Dorsolateral prefrontal cortex (tissue), 122 donors: ENCODE measurements at places on chromosomes 7 and 10. TPM values are rescaled to one million over a fixed set of nuclear protein-coding genes. Genes with fewer than 3 reads are reported as not detected.

GRCh38 chr10:44102726-44103255 is 282.1 kb downstream of the CXCL12 start:
- DNase-seq: no peak

GRCh38 chr10:113045147-113046055 is 95.4 kb downstream of the TCF7L2 start:
- DNase-seq: no peak

- DNase-seq: no peak
Measured at GRCh38 chr10:7098160-7098762, 312.6 kb downstream of the SFMBT2 start.

The UTF1 gene
- not detected for total RNA-seq

DNA sequence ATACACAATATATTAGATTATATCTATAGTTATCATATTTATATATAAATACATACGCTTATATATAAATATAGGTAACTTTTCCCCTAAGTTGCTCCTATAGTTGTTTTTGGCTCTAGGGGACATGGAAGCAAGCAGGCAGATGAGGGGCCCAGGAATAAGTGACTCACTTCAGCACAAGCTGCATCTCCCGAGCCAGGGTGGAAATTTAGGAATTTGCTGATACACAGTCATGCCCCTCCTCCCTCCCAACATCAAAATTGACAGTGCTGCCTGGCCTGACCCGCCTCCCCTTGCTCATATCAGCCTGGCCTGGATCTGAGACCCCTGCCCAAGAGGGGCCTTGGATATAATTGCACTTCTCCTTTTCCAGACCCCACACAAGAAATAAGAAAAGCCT is 33.8 kb downstream of the MKI67 start:
- no peak for DNase-seq

The FFAR4 gene
- 2.5 TPM for total RNA-seq

GRCh38 chr7:84502239-84502638 is 307.6 kb upstream of the SEMA3A start:
- DNase-seq: no peak

The DMBT1 gene
- 0.14 TPM for total RNA-seq

DNA sequence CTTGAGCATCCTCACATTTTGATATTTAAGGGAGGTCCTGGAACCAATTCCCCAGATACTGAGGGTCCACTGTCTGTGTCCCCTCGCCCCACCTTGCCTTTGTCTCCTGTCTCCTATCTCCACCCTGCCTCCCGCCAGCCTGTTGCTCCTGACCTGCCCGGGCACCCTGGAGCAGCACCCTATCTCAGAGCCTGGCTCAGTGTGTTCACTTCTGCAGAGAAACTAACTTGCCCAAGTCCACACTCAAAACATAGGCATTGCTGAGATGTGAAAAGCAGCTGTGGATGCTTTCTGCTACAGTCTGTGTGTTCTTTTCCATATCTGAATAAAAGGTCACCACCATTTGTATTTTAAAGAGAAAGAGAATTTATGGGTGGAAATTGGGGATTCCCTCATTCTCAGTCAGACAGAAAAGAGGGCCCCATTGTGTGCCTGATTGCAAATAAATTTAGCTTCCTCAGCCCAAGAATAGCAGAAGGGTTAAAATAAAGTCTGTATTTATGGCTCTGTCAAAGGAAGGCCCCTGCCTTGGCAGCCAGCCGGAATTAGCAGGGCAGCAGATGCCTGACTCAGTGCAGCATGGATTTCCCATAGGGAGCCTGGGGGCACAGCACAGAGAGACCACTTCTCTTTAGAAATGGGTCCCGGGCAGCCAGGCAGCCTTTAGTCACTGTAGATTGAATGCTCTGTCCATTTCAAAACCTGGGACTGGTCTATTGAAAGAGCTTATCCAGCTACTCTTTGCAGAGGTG is 161.3 kb downstream of the EGFR start:
- DNase-seq: peak; percentile 29

DNA sequence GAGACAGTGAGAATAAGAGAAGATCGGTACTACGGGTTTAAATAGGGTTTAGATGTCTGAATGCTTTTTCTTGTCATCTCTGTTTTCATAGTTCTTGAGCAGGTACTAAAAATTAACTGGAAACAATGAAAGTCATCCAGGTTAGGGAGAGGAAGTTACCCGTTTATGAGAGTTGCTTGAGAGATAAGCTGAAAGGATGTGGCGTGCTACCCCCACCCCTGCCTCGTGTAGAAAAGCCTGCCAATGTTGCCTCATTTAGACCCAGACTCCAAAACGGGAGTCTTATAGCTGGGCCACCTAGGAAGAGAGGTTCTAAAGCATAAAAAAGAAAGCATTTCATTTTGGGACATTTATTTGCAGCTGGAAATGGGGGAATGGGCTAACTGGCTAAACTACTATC is 10.2 kb downstream of the AKR1C4 start:
- DNase-seq: no peak

DNA sequence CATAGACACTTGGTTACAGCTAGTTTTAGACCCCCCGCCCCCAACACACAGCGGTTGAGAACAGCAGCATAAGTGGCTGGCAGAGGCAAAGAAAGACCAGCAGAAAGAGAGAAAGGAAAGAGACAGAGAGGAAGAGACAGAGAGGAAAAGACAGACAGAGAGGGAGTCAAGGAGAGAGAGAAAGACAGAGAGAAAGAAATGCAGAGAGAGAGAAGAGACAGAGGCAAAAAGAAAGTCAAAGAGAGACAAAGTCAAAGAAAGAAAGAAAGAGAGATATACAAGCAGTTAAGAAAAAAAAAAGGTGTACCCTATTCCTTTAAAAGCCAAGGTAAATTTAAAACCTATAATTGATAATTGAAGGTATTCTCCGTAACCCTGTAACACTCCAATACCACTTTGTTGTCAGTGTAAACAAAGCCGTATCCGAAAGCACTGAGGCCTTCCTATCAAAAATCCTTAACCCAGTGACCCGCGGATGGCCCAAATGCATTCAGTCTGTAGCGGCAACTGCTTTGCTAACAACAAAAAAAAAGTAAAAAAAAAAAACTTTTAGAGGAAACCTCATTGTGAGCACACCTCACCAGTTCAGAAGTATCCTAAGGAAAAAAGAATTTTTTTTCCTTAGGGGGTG is 11.9 kb upstream of the SLC12A9 start:
- no peak for DNase-seq
